ENCODE measurements at places on chromosomes 12 and 14.

- DNase-seq: no peak
Observed at GRCh38 chr12:95074766-95075165, 1.3 kb upstream of the NR2C1 start.

- DNase-seq: no peak
Observed at GRCh38 chr14:22418631-22419030, 170.4 kb downstream of the DAD1 start.

DNA sequence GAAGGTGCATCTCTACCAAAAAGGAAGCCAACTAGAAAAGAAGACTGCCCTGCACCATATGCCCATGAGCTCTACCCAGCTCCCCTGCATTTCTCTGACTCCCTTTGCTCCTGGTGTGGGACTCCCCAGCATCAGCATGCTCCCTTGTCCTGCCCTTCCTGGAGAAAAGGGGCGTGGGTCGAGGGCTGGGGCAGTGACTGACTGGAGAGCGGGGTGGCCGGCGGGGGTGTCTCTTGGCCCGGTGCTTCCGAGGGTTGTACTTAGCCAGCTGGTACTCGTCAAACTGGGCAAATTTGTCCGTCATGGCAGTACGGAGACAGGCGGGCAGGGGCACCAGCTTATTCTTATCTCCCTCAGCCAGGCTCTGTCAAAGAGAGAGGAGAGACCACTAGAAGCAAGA lies 9.8 kb downstream of the TEP1 start:
- DNase-seq: no peak

DNA sequence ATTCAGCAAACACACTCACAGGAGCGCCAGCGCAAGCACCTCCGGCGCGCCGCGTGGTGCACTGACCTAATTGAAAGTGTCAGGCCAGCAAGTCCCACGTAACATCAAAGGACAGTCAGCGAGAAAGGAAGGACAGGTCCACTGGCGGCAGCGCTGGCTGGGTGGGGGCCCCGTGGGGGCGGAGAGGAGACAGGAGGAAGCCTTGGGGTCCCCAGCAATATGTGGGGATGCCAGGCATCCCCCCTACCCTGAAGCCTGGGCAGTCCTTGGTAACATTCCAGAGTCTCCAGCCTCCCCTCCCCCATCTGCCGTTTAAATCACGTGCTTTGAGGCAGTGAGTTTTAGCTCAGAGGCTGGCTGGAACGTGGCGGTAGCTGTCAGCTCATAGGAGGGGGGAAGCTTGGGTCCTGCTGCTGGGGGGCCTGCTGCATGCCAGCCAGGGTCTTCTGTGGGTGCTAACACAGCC lies 159.2 kb downstream of the CALM1 start:
- DNase-seq: no peak

DNA sequence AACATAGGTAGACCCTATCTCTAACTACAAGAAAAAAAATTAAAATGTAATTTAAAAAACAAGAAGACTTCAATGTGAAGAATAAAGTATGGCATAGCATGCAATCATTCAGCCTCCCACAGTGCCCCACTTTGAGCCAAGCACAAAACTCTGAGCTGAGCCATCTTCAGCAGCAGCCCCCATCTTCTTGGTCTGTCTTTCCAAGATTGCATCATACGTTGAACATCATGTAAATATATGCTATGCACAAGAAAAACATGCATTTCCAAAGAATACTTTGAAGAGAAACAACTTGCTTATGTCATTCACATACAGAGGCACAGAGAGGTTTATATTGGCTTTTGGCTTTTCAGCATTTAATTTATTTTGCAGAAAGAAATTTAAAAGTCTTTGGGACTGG lies 105.8 kb upstream of the TMPO start:
- no peak for DNase-seq

GRCh38 chr12:92446083-92446460 lies 256.7 kb upstream of the PLEKHG7 start:
- DNase-seq: no peak

DNA sequence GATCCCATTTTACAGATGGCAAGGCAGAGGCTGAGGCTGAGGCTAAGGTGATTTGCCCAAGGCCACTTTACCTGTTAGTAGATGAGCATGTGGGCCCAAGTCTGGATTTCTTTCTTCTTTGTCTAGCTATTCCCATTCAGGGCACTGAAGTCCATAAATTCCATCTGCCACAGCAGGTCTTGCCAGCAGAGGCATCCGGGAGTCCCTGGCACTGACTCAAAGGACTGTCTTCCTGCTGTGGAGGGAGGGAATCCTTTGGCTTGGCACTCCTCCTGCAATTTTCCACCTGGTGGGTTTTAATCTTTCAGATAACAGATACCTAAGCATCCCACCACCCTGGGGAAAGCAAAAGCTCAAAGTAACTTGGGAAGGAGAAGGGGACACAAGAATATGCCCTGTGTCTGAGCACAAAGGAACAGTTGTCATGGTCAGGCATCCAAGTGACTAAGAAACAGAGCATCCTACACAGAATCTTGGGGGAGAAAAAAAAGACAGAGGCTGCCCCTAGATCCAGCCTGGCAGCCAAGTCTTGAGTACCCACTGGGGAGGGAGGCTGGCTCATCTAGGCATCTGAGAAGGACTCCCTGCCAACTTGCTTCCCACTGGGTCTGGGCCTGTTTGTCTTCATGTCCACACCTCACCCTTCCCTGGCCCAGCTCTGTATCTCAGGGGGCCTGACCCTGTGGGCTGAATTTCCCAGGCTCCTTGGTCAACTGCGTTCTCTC lies 35.6 kb upstream of the CMKLR1 start:
- DNase-seq: no peak

GRCh38 chr12:25558586-25558985 lies 5.5 kb upstream of the LMNTD1 start:
- no peak for DNase-seq

DNA sequence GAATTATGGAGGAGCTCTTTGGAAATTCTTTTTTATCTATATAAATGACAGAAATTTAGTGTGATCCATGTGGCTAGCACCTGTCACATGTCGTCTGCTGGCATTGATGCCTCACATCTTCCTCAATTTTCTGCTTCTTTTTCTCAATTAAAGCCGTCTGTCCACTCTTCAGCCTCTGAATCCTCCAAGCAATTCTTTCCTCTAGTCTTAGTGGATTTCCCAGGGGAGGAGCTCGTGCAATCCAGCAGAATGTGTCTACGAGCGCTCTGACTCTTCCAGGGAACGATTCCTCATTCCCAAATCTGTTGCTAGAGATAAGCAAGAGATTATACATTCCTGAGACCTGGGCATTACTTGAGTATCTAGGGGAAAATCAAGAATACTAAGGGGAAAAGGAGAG lies 176.6 kb downstream of the EMP1 start:
- no peak for DNase-seq

DNA sequence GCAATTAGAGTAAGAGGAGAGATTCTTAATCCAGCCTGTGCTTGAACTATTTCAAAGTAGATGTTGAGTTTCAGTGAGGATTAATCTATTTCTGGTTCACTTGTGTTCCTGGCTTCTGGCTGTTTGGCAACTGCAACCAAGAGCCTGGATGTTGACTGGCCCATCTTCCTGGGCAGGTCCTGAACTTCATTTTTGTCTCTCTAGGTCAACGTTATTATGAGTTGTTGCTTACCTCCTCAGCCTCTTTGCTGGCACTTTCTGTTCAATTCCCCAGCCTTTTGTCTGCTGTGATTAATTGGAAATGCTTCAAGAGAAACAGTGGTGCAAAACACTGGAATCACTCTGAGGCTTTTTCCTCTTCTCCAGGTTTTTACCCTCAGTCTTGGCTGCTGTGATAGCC lies 56.8 kb downstream of the TMEM132D start:
- no peak for DNase-seq

DNA sequence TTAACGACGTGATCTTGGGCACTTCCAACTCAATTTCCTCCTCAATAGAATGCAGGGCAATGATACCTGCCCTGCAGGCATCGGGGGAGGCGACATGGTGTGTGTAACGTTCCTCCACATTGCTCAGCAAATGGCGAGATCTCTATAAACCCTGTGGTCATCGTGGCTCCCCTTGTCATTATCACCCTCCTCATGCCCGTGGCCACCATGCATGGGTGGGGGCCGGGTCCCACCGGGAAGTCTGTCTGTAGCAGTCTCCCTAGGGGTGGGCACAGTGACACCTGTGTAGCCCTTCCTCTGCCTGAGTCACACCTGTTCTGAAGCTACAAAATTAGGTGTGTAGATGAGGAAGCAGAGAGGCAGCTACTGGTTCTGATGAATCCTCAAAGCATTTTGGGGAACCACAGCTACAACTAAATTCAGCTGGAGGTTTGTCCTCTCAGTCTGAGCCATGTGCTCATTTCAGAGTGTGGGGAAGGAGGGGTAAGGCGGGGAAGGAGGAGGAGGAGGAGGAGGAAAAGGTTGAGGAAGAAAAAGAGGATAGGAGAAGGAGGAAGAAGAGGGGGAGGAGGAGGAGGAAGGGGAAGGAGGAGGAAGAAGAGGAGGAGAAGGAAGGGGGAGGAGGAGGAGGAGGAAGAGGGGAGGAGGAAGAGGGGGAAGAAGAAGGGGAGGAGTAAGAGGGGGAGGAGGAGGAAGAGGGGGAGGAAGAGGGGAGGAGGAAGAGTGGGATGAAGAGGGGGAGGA lies 11.0 kb upstream of the CACNA2D4 start:
- no peak for DNase-seq

DNA sequence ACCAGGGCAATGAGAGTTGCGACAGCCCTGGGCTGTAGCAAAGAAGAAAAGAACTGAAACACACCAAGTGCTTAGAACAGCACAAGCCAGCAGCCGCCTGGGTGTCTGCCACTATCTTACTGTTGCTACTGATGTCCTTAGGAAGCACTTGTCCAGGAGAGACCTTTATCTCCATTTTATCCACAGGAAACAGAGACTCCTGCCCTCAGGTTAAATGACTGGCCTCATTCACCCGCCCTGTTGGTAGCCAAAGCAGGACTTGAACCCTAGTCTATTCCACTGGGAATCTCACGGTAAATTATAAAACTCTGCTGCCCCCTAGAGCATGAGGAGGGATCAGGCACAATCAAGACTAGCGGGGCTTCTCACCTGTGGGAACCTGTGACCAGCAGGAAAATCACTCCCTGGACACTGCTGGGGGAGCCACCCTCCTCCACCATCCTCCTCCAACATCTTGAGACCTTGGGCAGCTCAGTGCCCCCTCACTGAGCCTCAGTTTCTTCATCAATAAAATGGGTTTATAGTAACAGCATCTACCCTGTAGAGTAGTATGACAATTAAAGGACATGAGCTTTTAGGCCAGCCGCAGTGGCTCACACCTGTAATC lies 20.5 kb upstream of the TESC start:
- DNase-seq: no peak

- no peak for DNase-seq
Observed at GRCh38 chr12:91889059-91889458, 256.6 kb downstream of the BTG1 start.

DNA sequence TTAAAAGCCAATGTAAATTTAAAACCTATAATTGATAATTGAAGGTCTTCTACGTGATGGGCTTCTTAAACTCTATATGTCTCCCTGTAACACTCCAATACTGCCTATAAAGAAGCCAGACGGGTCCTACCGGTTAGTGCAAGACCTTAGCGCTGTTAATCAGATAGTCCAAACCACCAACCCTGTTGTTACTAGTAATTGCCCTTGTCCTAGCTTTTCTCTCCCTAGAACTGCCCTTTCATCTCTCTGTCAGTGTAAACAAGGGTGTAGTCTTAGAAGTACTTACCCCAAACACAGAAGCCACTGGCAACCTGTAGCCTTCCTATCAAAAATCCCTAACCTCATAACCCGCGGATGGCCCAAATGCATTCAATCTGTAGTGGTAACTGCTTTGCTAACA lies 243.0 kb upstream of the DIO3 start:
- no peak for DNase-seq
